ENCODE measurements at places on chromosomes 5 and 9.

GRCh38 chr5:138601444-138601843 lies 26.2 kb upstream of the HSPA9 start:
- no peak for DNase-seq

- DNase-seq = no peak
Measured at GRCh38 chr9:111726949-111727348, 65.5 kb downstream of the GNG10 start.

DNA sequence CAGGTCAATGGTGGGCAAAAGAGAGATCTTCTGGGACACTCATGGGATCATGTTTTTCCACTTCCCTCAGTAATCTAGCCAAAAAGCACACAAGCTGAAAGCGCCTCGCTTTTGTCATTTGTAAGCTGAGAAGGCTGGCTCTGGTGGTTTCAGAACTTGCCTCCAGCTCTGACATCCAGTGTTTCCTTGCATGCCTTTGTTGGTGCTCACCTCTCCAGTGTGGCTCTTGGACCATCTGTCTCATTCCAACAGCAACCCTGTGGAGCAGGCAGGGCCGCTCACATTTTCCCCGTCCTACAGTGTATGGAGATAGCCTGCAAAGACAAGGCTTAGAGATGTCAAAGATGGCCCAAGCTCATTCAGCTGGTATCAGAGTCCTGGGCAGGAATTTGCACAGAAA lies 160.8 kb upstream of the KLF4 start:
- DNase-seq = no peak

DNA sequence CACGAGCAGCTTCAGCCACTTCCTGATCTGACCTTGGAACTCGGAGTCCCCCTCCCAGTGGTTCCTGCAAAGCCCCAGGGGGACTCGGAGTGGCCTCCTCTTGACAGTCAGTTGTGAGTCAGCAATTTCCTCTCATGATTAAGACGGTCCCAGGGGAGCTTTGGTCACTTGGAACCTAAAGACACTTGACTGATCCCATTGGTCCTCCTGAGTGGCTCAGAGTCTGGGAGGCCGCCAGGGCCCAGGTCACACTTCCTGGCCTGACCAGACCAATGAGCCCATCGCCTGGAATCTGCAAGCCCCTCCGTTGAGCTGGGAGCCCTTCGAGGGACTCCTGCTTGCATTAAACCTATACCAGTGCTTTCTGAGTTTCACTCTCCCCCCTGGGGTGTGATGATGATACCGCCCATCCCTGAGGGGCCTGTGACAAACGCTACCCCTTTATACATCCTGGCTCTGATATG lies 29.1 kb downstream of the TSPAN17 start:
- no peak for DNase-seq

Measured in esophagus squamous epithelium (tissue), 5 donors.